Mesenchymal stem cell (in vitro differentiated cells and primary cell): ENCODE measurements at places on chromosomes 5 and 9.
A peak's percentile ranks its signal among the peaks of the same experiment; 100 is the strongest.

DNA sequence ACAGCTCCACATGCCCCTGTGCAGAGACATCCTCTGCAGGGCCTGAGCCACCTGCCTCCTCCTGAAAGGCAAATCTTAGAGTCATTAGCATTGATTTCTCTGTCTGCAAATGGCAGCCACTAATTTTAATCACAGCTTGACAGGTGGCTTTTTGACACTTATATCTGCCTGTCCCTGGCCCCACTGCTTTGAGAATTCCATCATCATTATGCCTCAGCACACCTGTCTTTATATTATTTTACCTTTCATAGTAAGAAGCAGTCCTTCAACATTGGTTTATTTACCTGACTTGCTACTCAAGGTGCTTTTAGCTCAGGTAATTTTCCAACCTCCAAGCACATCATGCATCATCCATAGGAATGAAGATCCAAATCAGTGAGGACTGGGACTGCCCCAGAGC is 451.3 kb downstream of the MTRR start:
- DNase-seq: no peak

DNA sequence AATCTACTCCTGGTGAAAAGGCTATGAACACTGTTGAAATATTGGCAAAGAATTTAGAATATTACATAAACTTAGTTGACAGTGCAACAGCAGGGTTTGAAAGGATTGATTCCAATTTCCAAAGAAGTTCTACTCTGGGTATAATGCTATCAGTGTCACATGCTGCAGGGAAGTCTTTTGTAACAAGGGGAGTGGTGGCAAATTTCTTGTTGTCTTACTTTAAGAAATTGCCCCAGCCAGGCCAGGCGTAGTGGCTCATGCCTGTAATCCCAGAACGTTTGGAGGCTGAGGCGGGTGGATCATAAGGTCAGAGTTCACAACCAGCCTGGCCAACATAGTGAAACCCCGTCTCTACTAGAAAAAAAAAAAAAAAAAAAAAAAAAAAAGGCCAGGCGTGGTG is 86.3 kb upstream of the OTULINL start:
- DNase-seq: no peak

DNA sequence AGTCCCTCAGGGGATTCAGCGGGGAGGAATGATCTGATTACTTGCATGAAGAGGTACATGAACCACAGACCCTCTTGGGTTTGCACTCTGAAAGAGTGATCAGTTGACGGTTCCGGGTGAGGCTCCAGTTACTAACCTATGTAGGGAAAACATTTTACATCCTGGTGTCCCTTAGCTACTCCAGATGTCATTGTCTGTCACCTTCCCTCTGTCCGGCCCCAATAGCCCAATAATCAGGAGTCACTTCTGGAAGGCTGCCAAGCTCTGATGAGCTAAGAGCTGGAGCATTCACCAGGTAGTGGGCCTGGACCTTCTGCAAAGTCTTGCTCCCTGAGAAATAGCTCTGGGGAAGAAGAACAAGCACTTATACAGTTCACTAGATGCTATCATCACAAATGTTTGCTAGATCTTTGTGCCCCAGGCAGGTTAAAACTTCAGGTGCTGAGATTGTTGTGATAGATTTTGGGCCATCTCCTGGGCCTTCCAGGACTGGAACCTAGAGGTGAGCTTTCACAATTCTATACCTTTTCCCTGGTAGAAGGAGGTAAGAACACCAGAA is 64.5 kb downstream of the ENTREP1 start:
- no peak for DNase-seq

DNA sequence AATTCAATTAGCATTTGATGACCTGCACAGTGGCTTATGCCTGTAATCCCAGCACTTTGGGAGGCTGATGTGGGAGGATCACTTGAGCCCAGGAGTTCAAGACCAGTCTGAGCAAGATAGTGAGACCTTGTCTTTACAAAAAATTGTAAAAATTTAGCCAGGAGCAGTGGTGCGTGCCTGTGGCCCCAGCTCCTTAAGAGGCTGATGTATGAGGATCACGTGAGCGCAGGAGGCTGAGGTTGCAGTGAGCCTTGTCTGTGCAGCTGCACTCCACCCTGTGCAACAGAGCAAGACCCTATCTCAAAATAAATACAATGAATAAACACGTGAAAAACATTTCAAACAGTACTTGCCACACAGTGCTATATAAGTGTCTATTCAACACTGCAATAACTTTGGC is 4.2 kb downstream of the ABCA1 start:
- DNase-seq: no peak

- no peak for DNase-seq
Measured at GRCh38 chr9:97384406-97385262, 27.3 kb upstream of the TDRD7 start.

- no peak for DNase-seq
Measured at GRCh38 chr5:81398741-81399140, 4.8 kb upstream of the ACOT12 start.

- DNase-seq: no peak
Measured at GRCh38 chr9:99197987-99198386, 23.8 kb downstream of the ALG2 start.

DNA sequence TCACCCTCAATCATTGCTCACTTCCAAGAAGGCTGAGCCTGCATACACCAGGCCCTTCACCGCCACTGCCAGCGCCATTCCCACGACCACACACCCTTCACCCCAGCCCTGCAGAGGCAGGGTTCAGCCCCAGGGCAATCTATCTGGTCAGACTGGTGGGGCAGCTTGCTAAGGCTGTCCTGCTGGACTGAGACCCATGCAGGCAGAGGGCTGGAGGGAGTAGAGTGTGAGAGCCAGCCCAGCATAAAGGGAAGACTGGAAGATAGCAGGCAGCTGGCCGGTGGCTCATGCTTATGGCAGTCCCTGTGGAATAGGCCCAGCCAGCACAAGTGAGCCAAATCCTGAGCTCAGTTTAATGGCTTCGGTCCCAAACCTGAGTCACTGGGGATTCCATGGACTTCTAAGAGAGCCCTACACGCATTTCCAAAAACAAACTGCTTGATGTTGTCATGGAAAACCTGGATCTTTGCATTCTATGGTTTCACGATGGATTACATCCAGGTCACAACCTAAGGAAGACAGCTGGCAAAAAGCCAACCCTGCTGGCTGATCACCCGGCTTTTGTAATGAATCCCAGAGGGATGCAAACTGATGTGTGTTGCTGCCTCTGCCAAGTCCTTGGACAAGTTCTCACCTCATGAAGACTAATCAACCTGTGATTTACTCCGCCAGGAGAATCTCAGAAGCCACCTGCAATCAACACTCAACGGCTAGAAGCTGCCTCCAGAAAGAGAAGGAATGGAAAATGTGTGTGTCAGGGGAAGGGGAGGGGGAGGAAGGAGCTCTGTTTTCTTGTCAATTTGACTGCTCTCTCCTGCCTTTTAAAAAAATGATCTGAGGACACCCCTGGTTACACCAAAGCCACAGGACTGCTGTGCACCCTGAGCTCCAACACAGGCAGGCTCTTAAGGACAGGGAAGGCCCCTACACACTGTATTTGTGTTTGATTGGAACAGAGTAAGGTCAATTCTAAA is 143.6 kb downstream of the LHFPL2 start:
- DNase-seq: peak; percentile 98

GRCh38 chr9:87793292-87793691 is 67.4 kb downstream of the CTSL start:
- DNase-seq: peak; percentile 94

- peak; percentile 89 for DNase-seq
Measured at GRCh38 chr5:89572696-89573095, 689.7 kb upstream of the MEF2C start.

DNA sequence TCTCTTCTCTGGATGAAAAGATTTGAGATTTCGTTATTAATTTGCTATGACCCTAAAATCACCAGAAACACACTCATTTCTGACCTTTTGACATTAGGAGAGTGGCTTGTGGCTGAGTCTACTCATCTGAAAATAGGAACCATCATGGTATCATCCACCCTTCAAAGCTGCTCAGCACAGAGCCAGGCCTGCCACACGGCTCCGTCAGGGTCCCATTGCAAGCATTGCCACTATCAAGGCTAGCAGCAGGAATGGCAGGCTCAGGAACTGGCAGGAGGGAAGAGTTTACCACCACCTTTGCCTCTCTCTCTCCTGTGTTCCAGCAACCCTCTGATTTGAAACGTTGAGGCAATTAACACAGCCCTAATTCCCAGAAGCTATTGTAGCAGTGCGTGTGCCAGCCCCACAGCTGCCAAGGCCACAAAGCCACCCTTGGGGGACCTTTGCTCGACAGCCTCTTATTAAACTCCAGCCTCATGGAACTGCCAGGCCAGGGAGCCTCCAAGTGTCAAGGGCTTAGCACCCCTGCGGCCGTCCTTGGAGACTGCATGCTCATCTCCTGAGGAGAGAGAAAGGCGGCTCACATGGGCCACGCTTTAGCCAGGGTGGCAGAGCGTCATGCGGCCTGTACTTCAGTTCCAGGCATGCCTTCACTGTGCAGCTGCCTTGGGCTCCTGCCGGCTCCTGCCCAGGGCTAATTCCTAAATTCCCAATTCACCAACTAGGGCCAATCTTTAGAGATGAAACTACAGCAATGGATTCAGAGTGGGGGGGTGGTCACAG is 145.9 kb downstream of the ROR2 start:
- no peak for DNase-seq

DNA sequence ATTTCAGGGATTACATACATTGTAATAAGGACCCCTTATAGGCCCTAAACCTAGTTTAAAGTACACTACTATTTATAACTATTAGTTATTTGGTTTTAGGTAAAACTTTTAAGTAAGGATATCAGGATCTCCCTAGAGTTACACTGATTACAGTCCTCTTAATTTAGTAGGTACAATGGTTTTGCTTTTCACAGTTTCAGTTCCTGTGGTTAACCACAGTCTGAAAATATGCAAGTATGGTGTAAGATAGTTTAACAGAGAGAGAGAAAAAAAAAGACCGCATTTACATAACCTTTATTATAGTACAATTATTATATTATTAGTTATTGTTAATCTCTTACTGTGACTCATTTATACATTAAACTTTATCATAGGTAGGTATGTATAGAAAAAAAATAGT is 725.3 kb upstream of the PTPRD start:
- peak; percentile 27 for DNase-seq

DNA sequence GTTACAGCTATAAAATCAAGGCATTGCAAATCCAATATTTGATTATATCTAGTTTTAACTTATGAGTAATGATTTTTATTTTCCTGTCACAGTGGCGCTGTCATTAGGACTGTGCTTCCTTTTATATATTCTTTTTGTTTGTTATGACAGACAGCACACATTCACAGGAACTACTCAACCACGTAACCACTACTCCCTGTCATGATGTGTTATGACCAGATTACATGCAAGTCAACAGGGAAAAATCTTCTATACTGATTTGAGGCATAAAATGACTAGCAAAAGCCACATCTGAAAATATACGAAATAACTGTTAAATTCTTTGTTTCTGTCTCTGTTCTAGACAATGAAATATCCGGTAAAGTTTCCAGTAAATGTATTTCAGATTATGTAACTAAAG is 25.4 kb downstream of the SREK1 start:
- no peak for DNase-seq

GRCh38 chr5:89216606-89217005 is 333.6 kb upstream of the MEF2C start:
- no peak for DNase-seq

DNA sequence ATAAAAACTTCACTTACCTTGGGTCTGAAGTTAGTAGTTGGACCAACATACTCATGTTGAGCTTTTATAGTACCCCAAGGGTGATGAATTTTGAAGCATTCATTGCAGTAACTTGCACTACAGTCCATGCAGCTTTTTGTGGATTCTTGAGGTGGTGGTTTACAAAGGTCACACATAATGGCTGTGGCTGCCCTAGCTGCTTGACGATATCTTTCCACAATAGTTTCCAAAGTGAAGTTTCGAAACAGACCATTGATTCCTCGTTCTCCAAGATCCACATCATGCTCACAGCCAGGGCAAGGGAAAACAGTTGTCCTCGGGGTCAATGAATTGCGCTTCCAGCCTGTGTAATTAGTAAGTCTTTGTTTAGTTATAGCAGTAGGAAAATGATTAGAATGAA is 22.7 kb downstream of the TRIM36 start:
- DNase-seq: peak; percentile 37

DNA sequence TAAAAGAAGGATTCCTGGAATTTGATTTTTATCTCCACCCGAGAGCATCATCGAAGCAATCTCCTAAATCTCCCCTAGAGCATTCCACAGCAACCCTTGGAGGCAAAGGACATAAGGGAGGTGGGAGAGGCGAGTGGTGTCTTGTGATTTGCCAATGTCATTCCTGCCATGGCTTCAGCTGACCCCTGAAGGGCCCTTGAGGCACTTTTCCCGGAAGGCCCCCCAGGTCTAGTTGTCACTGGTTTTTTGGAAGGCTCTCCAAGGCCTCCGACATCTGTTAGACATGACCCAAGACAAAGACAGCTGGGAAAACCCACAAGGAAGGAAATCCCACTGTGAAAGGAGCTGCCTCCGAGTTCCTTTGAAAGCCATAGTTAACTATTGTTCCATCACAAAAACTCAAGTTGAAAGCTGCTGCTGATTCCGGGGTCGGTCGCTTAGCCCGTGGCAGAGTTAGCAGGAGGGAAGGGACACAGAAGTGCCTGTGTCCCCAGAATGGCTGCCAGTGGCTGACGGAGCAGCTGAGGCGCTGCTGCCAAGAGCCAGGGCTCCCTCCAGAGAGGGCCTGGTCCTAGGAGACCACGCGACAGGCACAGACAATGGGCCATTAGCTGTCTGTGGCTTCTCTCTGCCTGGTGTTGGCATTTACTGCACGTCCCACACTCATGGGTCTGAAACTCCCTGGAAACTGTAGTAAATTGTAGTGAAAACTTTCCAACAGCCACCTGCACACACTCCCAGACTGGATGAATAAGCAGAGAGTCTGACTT is 24.4 kb upstream of the TRIO start:
- no peak for DNase-seq
